ENCODE measurements at places on chromosomes 16 and 17.

DNA sequence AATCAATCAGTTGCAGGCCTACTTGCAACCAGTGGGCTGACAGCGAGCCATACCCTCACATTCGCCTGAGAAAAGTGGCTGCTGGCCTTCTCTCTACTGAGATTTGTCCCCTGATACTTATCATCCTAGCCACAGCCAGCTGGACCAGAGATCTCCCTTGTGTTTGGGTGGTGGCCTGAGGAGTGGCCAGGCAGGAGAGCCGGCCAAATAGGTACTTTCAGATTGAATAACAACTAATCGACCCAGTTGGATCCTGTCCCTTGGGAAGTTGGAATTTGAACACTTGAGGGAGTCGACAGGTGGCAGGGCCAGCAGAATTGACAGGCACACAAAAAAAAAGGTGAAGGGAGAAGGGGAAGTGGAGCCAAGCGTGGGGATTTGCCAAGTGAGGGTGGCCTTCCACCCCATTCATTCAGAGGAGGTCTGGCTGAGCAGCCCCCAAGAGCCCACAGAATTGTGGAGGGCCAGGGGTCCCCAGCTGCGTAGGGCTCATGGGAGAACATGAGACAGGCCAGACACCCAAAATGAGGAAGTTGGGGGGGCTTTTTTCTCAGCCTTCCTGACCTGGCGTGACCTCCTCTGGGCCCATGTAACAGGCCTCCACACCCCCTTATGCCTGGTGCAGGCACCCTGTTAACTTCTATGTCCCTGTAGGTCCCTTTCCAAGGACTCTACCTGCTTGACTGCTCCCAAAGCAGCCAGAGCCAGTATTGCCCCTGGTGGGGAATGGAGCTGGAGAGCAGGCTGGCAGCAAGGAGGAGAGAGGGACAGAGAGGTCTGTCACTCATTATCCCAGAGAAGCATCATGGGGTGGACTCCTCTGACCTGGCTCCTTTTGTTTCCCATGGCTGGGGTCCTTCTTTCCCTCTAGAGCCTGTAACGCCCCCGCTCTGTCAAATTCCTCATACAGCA is 2.9 kb upstream of the RANGRF start:
- DNase-seq = no peak

DNA sequence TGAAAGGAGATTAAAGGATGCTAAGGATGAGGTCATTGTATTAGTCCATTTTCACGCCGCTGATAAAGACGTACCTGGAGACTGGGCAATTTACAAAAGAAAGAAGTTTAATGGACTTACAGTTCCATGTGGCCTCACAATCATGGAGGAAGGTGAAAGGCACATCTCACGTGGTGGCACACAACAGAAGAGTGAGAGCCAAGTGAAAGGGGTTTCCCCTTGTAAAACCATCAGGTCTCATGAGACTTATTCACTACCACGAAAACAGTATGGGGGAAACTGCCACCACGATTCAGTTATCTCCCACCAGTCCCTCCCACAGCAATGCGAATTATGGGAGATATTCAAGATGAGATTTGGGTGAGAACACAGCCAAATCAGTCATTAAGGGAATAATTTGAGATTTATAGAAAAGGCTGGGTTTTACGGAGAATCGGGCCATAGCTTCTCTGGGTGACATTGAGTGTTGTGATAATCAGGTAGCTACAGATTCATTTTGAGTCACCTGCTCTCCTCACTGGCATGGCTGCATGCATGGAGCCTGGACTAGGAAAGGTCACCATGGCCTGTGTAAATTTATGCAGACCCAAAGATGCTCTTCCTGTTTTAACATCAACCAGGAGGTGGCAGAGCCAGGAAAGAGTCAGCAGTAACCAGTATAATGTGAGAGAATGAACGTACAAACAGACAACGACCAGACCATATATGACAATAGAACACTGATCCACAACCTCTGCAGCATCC is 40.5 kb upstream of the DYNLRB2 start:
- no peak for DNase-seq

DNA sequence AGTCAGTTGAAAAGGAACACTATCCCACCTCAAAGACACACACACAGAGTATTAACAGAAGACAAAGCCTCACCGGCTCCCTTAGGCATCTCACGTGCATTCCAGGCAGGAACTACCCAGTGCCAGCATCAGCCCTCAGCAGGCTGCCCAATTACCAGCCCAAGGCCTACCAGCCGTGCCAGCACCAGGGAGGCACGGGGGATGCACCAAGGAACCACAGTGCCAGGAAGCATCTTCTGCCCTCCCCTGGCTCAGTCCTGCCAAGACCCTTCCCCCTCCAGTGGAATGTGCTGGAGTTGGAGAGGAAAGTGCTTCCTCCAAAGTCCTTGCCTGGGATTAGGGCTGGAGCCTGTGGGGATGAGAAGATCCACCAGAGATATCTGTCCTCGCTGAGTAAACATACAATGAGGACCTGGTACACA is 11.0 kb upstream of the KRT19 start:
- no peak for DNase-seq

DNA sequence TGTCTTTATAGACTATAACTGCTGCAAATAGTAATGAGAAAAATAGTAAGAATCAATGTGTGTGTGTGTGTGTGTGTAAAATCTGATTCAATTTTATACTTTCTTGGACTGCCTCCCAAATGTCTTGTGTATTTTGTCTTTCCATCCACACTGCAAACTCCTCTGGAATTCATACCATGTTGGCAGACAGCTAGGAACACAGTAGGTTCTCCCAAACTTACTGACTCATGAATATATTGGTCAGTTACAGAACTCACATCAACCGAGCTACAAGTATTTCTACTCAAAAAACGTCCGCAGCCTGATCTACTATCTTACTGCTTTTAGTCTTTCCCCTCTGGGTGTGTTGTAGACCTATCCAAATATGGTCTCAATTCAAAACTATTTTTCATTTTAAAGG is 542.7 kb upstream of the PSMD7 start:
- DNase-seq = no peak

- DNase-seq = peak; percentile 78
Observed at GRCh38 chr17:77374170-77374936, 233.6 kb downstream of the SEC14L1 start.
